ENCODE measurements at places on chromosomes 2 and 18. TPM values are rescaled to one million over a fixed set of nuclear protein-coding genes. Genes with fewer than 3 reads are reported as not detected.

DNA sequence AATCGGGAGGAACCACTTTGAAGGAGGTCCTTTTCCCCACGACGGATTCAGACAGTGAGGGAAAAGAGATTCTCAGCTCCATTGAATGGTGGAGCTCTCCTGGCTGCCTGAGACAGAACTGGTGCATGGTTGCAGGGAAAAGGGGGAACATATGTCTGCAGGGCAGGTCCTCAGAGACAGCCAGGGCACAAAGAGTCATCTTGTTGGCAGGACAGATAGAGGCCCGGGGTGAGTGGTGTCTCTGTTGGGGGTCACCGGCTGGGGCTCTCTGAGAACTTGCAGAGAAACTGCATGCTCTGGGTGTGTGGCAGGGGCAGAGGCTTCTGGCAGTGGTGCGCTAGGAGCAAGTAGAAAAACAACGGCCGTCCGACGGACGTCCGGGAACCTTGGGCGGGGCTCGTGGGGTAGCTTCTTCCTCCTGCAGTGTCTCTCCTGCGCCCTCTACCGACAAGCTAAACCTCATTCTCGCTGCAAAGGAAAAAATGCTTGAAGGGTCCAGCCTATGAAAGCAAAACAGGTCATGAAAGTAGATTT lies 94.3 kb downstream of the CDCA7 start:
- DNase-seq, result peak; percentile 30

Gene ITGAV
- total RNA-seq, result 4.7 TPM

- no peak for DNase-seq
Measured at GRCh38 chr2:40872580-40872979, 420.7 kb upstream of the SLC8A1 start.

DNA sequence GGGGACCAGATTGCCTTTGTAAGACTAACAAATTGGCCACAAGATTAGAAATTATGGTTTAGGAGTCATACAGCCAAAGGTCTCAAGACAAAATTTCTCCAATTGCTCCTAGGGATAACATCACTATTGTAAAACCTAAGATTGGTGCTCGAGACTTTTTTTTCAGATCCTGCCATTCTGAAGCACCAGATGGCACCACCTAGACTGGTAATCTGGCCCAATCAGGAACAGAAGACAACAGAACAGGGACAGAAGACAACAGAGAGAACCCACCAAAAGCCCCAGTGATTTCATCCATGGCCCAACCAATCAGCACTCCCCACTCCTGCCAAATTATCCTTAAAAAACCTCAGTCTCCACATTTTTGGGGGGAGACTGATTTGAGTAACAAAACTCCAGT lies 66.8 kb downstream of the LINC00305 start:
- DNase-seq, result no peak

- no peak for DNase-seq
Measured at GRCh38 chr2:237879991-237880560, 20.7 kb downstream of the RAMP1 start.

DNA sequence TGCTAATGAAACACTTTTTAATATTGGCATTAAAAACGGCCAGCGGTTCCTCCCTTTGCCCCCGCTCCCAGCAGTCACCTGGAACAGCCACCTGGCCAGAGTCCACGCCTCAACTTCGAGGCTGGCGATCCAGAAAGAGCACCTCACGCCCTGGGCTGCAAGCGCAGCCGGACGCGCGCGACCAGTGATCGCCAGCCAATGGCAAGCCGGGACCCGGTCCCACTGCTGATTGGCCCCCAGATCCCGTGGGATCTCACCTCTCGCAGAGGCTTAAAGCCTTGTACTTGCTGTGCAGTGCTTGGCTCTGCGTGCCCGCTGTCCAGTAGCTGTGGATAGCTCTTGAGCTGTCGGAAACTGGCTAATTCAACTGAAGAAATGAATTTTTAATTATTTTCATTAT lies 4.1 kb upstream of the RBM45 start:
- DNase-seq, result no peak

- DNase-seq, result no peak
Measured at GRCh38 chr2:166413255-166413654, 37.5 kb upstream of the SCN9A start.

GRCh38 chr18:41529093-41529492 lies 425.9 kb upstream of the PIK3C3 start:
- DNase-seq, result no peak

DNA sequence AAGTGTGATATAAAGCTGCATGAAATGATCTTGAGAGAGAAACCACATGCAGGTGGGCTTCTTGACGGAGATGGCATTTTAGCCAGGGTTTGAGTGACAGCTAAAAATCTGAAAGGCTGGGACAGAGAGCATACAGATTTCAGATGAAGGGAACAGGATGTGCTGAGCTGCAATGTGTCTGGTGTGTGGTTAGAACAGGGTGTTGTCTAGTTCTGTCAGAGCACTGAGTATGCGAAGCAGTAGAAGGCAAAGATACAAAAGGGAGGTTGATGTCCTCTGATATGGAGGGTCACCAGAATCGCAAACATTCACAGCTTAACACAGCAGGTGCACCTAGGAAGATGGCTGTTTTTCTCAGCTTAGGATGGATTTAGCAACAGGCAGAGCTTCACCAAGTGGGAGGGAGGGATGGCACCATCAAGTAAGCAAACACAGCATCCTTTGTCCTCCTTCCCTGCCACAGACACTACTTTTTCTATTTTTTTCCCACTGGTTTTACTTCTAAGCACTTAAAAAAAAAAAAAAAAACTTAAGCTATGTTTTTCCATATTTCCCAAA lies 182.5 kb downstream of the TMX3 start:
- DNase-seq, result no peak

GRCh38 chr2:30358842-30359241 lies 88.2 kb upstream of the LCLAT1 start:
- DNase-seq, result no peak

GRCh38 chr2:36965751-36966369 lies 476 bp downstream of the STRN start:
- peak; percentile 15 for DNase-seq

GRCh38 chr2:199704358-199705238 lies 146.4 kb downstream of the FTCDNL1 start:
- DNase-seq, result no peak

Gene INHA
- not detected for total RNA-seq

GRCh38 chr2:60621688-60622429 lies 68.4 kb upstream of the BCL11A start:
- no peak for DNase-seq

Gene TRIB2
- 8.8 TPM for total RNA-seq

Gene ZAP70
- total RNA-seq, result 194 TPM

GRCh38 chr2:149383340-149383739 lies 53.0 kb downstream of the LYPD6 start:
- no peak for DNase-seq

- DNase-seq, result no peak
Measured at GRCh38 chr2:120691410-120691809, 44.3 kb upstream of the GLI2 start.

DNA sequence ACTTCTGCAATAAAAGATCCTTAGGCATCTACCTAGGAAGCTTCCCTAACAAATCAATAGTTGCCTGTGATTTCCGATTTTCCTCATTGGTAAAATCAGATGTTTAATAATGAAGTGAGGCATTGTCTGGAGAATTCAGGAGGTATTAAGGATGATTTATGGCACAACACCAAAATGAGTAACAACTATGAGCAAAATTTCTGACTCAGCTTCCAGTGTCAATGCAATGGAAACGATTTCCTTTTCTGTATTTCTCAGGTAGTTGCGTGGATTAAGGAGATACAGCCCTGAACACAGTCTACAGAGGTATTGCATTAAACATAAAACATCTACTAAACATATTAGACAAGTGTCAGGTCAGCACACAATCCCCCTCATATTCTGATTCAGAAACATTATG lies 99.5 kb downstream of the EPB41L3 start:
- DNase-seq, result no peak

GRCh38 chr2:120874888-120875275 lies 139.2 kb downstream of the GLI2 start:
- DNase-seq, result no peak

DNA sequence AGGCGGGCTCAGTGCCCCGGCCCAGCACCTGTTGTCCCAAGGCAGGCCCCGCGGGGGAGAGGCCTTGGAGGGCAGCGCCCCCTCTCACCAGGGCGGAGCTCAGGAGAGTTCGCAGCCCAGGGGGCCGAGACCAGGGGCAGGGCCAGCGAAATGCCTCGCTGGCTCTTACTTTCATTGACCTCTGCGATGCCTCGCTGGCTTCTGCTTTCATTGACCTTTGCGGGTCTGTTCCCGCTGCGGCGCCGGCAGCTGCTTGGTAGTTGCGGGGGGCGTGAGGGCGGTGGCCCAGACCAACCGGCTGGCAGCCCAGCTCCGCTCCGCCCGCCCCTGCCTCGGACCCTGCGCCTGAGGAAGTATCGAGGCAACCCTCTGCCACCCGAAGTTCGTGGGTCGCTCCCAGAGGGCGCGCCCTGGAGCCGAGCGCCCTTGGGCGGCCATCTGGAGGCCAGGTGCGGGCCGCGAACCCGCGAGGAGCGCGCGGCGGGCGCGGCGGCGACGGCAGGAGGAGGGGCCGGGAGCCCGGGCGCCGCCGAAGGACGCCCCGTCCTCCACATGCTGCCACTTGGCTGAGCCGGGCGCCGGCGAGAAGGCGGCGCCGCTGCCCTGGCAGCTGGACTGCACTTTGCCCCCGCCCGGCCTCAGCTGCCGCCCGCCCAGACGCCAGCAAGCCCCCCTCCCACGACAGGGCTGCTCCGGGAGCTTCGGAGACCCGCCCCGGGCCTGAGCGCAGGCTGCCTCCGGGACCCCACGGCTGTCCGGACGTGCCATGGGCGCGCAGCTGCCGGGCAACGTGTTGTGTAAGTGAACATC lies 118.0 kb upstream of the MSTN start:
- peak; percentile 7 for DNase-seq

Gene CHRNG
- total RNA-seq, result not detected

DNA sequence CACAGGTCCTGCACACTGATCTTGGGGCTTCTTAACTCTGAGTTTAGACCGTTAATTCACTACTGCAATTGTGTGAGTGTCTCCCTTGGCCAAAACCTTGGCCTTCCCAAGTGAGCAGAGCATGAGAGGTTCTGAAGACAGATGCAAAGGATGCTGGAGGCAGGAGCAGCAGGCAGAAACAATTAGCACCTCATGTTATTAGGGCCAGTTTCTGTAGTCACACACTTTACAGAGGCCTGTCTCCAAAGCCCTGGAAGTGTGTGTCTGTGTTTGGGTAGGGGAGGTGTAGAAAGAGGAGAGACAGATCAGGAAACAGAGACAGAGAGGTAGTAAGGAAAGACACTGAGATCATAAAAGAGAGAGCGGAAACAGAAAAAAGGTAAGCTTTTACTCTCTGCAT lies 533.8 kb downstream of the TMEM182 start:
- DNase-seq, result no peak

Gene SP140
- 43.9 TPM for total RNA-seq

Gene SPATA3
- not detected for total RNA-seq

Gene AOX1
- total RNA-seq, result 0.63 TPM

- no peak for DNase-seq
Measured at GRCh38 chr2:43435746-43436145, 160.1 kb downstream of the THADA start.

GRCh38 chr2:195468771-195469170 lies 188.3 kb upstream of the SLC39A10 start:
- DNase-seq, result no peak

- DNase-seq, result no peak
Measured at GRCh38 chr2:96687711-96688640, 45.4 kb downstream of the FER1L5 start.

DNA sequence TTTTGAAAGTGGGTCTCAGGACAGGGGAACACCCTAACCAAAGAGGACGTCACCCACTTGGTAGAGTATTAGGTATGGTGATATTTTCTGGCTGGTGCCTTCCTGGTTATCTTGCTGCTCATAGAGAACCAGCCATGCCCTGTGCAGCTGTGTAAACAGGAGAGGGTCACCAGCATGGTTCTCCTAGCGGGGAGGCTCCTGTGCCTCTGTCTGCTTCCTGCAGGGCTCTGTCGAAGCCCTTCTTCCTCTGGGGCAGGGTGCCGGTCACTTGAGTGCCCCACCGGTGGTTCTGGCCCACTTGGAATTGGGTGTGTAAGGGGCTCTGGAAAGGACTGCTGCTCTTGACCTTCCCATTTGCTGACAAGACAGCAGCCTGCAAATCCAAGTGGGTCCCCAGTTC lies 131.6 kb upstream of the MSH6 start:
- DNase-seq, result no peak

Gene CNDP2
- 165 TPM for total RNA-seq

GRCh38 chr2:135802350-135802749 lies 34.6 kb downstream of the LCT start:
- DNase-seq, result no peak

GRCh38 chr2:75516378-75517360 lies 44.1 kb downstream of the EVA1A start:
- DNase-seq, result no peak

Gene COL4A4
- total RNA-seq, result not detected

- no peak for DNase-seq
Measured at GRCh38 chr2:180599804-180600203, 380.6 kb upstream of the UBE2E3 start.

DNA sequence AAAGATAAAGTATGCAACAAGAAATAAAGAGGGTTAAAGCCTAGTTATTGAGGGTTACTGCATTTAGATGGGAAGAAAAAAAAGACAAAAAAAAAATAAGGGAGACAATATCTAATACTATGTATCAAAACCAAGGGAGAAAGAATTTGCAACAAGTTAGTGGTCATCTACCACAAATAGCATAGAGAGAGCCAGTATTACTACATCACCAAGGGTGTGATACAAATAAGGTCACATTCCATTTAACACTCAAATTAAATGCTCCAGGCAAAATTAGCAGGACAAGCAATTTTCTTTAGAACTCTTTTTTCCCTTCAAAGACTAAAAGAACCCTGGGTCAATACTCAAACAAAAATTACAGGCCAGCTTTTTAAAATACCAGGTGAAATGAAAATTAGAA lies 115.1 kb upstream of the GULP1 start:
- DNase-seq, result no peak

DNA sequence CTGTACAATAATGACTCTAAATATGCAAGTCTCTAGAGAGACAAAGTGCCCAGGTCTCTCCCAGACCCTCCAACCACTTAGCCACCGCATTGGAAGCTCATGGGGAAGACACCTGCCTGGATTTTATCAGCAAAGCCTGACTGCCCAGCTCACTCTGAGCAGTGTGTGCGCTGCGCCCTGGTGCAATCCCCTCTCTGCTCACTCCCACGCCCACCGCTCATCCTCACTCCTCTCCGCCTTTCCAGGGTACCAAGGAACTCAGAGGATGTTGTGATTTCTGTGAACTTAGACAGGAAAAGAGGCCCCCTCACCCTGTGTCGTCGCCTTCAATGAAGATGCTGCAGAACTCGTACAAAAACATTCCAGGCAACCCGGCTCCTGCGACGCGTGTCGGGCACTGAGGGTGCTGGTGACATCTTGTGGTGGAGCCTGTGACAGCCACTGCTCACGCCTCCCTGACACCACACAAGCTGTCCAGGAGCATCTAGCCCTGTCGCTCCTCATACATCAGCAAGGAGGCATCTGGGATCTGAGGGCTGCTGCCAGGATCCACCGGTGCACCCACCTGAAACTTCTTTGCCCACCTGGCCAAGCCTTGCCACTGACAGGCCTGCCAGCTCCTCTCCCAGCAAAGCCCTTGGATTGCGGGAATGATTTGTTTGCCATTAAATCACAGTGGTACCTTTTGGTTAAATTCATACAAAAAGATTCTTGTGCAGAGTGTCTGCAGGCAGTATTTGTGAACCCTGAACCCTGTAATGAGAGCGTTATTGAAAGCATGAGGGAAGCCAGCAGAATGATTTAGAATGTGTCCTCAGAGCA lies 220.4 kb downstream of the ZNF516 start:
- DNase-seq, result no peak

Gene SERPINB3
- total RNA-seq, result not detected

GRCh38 chr18:77046409-77046808 lies 86.2 kb downstream of the MBP start:
- no peak for DNase-seq

- DNase-seq, result no peak
Measured at GRCh38 chr2:150266931-150267330, 220.5 kb downstream of the RND3 start.

Gene PDE11A
- total RNA-seq, result not detected

Gene TEX44
- not detected for total RNA-seq

Data from activated T-cell treated with anti-CD3 and anti-CD28 coated beads, Interleukin-2, amount 50 U/mL, for 4 hours (primary cell).